Activated T-helper 2 cell treated with anti-CD3 and anti-CD28 coated beads, Interferon-gamma antibody, Interleukin-2, Interleukin-4, amounts not matched to agents 10 μg/mL and 5 μg/mL and 100 μg/mL, durations not matched to agents 14 hours and 24 hours and 36 hours (primary cell): ENCODE measurements at places on chromosomes 1 and 21.

GRCh38 chr1:221069986-221070385 is 190.7 kb downstream of the HLX start:
- H3K4me3 ChIP-seq = no peak overlapping the region
- DNase-seq = no peak
- peak overlapping the region; percentile 94 for H3K27ac ChIP-seq
- H3K4me1 ChIP-seq = peaks cover 46% of the 10 kb centered on the region
- no peaks in the 10 kb centered on the region for H3K27me3 ChIP-seq

GRCh38 chr1:35210321-35211119 is 17.6 kb upstream of the SFPQ start:
- peaks cover 4% of the 10 kb centered on the region for H3K27me3 ChIP-seq
- H3K36me3 ChIP-seq = no peaks in the 10 kb centered on the region
- H3K4me1 ChIP-seq = peaks cover 2% of the 10 kb centered on the region
- no peak overlapping the region for H3K4me3 ChIP-seq
- DNase-seq = no peak

GRCh38 chr1:224727351-224728289 is 111.5 kb downstream of the CNIH3 start:
- H3K36me3 ChIP-seq = no peaks in the 10 kb centered on the region
- peaks cover 2% of the 10 kb centered on the region for H3K4me1 ChIP-seq
- peaks cover 2% of the 10 kb centered on the region for H3K27me3 ChIP-seq
- no peak overlapping the region for H3K4me3 ChIP-seq
- no peak for DNase-seq
- H3K27ac ChIP-seq = no peak overlapping the region

DNA sequence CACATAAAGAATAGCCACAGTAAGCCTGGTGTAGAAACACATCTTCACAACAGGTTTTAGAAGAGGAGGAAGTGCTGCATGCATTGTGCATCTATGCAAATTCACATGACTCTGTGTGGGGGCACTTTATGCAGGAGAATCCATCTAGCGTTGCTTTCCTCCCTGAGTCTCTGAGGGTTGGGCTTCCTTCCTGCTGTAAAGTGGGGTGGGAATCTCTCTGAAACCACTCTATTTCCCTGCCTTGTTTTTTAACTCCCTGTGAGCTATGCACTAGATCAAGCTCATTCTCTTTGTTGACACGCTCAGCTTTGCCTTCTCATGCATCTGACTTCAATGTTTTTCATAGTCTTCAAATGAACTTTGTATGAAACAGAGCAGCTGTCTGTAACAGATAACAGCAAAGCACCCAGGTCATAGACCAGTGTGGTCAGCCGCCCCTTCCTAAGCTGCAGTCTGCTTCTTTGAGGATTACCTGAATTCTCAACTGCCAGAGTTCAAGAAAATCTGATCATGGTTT is 102.7 kb upstream of the DPH5 start:
- H3K4me3 ChIP-seq = peak overlapping the region; percentile 64
- H3K27me3 ChIP-seq = no peaks in the 10 kb centered on the region
- peaks cover 7% of the 10 kb centered on the region for H3K36me3 ChIP-seq
- H3K27ac ChIP-seq = peak overlapping the region; percentile 89
- H3K4me1 ChIP-seq = peaks cover 62% of the 10 kb centered on the region
- DNase-seq = peak; percentile 20

DNA sequence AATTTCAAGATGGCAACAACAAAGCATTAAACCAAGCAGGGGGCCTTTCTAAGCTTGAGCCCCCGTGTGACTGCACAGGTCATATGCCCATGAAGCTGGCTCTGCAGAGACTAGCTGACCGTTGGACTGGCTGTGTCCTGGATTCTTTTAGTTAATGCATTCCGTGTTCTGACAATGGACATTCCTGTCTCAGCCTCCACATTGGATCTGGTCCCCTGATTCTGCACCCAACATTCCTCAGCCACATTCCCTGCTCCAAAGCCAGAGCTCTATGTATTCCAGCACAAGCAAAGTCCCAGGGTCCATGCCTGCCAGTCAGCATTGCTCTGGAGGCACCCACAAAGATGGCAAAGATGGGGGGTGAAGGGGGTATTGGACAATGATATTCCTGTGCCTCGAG is 5.1 kb upstream of the NAV1 start:
- peaks cover 10% of the 10 kb centered on the region for H3K4me1 ChIP-seq
- H3K27me3 ChIP-seq = peaks cover 24% of the 10 kb centered on the region
- DNase-seq = no peak
- no peak overlapping the region for H3K4me3 ChIP-seq
- no peak overlapping the region for H3K27ac ChIP-seq
